Cerebellar nuclear complex (tissue), 1 donor: ENCODE measurements at places on chromosomes 12 and 14.

GRCh38 chr14:24233538-24233866 is 773 bp downstream of the GMPR2 start:
- no peak for DNase-seq

DNA sequence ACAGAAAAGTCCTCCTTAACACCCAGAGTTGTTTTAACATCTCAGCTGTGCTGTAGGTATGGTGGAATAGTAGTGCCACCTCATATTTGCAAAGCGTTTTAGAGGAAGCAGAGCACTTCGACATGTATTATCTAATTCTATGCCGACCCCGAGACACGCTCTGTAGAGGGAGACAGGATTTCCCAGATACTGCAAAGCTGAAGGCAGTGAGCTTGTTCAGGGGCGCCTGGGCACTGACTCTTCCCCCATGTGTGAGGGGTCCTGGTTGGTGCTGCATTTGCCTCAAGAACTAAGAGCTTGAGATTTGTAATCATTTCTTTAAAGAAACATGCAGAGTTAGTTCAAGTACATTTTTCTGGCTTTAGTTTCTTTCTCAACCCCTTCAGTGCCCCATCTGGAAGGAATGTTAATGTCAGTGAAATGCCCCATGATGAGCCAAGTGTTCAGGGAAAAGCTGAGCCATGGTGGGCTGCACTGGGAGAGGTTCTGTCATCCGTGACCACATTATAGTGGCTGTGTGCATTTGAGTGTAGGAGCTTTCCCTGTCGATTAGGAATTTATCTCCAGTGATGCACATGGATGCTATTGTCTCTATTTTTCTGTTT is 66.3 kb downstream of the MBIP start:
- no peak for DNase-seq

DNA sequence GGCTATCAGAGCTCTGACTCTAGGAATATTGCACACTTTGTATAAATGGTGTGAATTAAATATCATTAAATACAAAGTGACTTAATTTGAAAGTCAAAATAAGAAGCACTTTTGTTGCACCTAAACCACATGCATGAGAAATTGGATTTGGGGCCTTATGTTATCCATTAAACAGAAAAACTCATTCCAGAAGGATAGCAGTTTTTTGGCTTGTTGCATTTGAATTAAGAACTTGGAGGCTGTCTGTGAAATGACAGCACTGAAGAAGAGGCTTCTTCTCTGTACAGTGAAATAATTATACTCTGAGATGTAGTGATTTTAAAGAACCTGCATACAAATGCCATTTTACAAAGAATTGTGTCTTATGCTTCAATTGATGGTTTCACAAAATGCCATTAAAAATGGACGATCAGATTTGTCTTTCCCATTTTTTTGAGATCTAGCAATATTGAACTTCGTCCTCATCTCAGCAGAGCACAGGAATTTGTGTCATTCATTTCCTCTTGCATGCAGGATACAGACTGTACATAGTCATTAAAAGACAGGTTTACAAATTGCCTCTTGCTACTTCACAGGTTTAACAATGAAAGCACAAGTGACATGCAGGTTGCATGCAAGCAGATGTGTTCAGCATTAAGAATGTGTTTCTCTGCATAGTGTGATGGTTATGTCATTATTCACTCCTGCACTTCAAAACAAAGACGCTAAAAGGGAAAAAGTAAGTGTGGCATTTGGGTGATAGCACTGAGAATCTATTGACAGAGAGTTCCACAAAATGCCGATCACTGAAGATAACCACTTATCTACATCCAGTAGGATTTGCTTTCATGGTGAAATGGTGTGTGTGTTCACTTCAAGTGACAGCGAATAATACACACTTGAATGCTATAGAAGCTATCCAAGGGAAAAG is 35.9 kb upstream of the PYGL start:
- DNase-seq = no peak

- DNase-seq = no peak
Observed at GRCh38 chr12:92426332-92426731, 276.5 kb upstream of the PLEKHG7 start.

DNA sequence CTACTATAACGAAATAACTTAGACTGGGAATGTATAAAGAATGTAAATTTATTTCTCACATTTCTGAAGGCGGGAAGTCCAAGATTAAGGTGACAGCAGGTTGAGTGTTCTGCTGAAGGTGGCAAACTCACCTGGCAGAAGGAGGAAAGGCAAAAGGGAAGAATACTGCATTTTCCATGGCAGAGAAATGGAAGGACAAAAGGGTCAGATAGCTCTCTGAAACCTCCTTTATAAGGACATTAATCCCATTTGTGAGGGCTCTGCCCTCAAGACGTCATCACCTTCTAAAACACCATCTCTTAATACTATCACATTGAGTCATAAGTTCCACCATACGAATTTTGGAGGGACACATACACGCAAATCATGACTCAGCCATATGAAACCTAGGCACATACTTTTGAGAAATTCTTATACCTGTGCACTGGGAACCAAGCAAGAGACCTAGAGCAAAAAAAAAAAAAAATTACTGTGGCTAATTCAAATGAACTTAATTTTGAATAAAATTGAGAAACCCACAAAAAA is 1669.3 kb upstream of the FLRT2 start:
- no peak for DNase-seq

DNA sequence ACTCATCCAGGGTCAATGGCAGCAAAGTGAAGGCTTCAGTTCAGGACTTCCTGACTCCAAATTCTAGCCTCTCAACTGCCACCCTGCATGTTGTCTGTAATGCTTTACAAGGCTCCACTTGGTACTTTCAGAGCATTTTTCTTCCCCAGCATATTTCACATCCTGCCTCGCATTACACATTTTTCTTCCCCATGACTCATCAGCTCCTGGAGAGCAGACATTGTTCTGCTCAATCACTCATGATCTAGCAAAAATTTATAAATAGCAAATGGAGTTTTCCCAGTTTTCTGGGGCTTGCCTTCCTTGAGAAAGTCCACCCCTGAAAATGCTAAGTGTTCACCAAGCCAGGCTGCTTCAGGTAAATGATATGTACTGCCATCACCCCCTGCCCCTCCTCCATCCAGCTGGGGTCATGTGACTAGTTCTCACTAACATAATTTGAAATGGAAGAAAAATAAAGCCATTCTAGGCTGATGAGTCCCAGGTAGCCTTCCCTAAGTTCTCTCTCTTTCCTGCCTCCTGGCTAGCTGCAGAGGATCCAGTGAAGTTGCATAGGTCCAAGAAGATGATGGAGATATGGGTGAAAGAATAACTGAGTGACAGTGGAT is 69.4 kb downstream of the ARMH4 start:
- DNase-seq = no peak

DNA sequence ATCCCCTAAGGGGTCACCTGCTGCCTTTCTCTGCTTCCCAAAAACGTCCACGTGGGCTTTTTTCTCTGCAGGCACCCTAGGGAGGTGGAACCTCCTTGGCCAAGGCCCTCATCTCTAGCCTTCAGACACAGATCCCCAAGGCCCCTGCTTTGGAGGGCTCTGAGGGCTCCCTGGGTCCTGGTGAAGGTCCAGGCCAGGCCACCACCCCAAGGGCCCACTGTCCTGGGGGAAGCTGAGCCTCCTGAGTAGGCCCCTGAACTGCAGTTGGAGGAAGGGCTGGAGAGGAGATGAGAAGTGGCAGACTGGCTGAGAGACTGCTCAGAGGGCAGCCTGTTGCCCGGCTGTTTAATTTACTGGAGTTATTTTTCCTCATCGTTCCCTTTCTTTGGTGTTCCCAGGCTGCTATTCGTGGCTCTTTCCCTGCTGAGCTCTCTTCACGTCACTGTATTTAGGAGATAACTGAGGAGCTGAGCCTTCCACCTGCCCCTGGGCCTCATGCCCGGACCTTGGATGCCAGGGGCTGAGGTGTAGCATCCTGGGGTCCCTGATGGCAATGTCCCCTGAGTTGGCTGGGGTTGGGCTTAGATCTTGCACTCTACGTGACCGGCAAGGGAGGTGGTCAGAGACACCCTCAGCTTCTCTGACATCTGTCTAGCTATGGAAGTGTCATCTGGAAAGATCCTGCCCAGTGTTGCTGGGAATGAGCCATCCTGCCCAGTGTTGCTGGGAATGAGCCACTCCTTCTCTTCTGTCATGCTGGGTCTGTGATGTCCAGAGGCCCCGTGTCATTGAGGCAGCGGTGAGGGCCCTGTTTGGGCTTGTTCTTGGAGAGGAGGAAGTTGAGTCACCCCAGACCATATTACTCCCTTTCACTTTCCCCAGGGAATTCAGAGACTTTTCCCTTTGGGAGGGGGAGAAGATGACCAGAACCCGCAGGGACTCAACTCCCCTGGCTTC is 139.8 kb downstream of the TSPAN9 start:
- DNase-seq = no peak

- DNase-seq = no peak
Observed at GRCh38 chr12:94322346-94322745, 137.3 kb downstream of the CEP83 start.

DNA sequence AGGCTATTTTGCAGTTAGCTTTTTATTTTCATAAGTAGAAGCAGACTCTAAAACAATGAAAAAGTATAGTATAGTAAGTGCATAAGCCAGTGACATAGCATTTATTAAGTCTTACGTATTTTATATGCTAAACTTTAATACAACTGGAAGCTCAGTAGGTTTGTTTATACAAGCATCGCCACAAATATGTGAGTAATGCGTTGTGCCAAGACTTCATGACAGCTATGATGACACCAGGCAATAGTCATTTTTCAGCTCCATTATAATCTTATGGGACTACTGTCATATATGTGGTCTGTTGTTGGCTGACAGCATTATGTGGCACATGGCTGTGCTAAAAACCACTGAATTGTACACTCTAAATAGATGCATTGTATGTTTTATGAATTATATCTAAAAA is 40.3 kb downstream of the SLC38A2 start:
- DNase-seq = no peak

- DNase-seq = no peak
Observed at GRCh38 chr14:30906752-30907658, 32.6 kb downstream of the COCH start.

DNA sequence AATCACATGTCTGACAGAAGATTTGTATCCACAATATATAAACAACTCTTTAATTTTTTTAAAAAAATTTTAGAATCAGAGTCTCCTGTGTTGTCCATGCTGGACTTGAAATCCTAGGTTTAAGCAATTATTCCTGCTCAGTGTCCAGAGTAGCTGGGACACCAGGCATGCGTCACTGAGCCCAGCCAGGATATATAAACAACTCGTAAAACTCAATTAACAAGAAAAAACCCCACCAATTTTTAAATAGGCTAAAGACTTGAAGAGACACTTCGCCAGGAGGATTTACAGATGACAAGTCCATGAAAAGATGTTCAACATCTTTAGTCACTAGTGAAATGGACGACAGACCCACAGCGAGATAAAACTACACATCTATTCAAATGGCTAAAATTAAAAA is 2.0 kb upstream of the SCN8A start:
- DNase-seq = no peak

DNA sequence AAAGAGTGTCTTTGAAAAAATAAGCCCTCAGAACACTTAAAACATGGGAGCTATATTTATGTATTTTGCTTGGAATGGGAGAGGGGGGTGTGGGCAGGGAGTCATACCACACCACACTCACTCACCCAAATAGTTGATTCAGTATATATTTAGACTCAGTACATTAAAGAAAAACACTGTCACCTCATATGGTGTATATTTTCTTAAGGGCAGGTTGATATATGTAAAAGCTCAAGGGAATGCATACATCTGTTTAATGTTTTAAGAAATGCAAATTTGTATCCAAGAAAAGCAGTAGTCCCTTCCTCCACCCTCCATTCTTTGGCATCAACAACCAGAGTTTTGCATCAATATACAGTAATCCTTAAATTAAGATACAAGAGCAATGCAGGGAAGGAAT is 1.4 kb downstream of the NFYB start:
- DNase-seq = no peak

DNA sequence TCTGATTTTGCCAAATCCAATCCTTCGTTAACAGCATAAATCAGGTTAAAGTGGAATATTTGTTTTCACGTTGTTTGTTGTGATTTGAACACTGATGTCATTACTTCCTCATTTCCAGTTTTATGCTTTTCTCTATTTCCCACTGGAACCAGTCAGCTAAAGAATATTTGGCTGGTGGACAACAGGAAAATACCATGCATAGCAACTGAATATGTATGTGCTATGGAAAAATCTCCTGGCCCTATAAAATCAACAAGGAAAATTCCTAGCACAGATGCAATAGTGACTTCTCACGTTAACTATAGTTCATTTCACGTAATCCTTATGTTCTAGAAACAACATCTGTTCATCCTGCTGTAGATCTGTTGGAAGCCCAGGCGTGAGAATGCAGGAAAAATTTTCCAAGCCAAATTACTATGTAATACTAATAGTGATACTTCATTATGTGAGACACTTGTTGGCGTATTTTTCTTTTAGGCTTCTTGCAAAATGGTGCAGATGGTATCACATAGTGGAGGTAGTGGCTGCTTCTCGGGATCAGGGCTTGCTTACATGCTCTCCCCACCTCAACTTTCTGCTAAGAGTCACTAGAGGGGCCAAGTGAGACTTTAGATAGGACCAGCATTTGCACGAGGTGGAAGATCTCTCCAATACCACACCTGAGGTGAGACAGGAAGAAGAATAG is 86.3 kb upstream of the USP44 start:
- DNase-seq = no peak

DNA sequence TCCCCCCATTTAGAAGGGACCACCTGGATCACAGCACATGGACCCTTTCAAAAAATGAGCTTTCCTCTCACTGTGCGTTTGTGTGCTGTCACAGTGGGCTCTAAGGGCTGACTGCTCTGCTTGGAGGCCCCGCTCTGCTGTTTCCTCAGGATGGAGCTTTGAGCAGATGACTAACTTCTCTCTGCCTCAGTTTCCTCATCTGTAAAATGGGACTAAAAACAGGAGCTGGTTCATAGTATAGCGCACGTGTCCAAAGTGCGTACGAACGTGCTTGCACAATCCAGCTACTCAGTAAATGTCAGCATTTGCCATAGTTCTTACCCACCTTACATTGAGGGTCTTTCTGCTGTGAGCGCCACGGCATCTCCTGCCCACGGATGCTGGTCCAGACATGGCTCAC is 12.7 kb upstream of the DNAH10 start:
- DNase-seq = no peak

DNA sequence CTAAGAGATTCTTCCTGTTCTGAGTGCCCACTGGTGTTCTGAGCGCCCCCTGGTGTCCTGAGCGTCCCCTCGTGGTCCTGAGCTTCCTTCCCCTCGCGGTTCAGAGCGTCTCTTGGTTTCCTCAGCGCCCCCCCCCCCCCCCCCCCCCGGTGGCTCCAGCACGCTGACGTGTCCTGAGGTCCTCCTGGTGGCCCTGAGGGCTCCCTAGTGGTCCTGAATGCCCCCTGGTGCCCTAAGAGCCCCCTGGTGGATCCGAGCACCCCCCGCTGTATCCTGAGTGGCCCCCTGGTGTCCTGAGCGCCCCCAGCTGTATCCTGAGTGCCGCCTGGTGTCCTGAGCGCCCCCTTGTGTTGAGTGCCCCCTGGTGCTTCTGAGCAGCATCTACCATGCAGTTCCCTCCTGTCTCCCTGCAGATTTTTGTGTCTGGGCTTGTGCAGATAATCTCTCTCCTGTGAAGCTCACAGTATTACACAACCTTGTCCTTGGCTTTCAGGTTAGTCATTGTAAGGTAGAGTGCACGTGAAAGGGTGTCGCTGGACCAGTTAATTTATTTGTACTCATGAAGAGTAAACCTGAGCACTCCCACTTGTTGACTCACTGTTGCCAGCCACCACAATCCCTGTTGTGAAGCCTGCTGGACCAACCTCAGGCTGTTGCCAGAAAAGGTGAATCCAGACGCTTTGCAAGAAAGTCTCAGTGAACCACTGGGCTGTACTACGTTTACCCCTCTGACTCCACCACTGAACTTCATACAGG is 1168.4 kb downstream of the TMEM121 start:
- no peak for DNase-seq
